Caudate nucleus (tissue), 63 donors: ENCODE measurements at places on chromosomes 4 and X.

DNA sequence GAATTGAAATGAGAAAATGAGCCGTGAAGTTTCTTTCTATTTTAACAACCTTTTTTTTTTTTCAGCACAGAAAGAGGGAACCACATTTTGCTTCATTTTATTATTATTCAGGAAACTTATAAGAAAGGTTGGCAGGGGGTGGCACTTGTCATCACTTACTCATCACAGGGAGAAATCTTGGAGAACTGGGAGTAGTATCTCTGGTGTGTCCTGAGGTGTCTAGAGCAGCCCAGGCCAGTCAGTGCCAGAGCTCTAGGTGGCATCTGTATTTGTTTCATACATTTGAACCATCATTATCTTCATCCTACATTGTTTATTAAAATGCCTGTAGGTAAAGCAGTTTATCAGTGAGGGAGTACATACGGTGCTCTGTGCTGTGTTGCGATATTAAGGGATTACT, 43.8 kb upstream of the ARHGAP24 start:
- no peak for DNase-seq

DNA sequence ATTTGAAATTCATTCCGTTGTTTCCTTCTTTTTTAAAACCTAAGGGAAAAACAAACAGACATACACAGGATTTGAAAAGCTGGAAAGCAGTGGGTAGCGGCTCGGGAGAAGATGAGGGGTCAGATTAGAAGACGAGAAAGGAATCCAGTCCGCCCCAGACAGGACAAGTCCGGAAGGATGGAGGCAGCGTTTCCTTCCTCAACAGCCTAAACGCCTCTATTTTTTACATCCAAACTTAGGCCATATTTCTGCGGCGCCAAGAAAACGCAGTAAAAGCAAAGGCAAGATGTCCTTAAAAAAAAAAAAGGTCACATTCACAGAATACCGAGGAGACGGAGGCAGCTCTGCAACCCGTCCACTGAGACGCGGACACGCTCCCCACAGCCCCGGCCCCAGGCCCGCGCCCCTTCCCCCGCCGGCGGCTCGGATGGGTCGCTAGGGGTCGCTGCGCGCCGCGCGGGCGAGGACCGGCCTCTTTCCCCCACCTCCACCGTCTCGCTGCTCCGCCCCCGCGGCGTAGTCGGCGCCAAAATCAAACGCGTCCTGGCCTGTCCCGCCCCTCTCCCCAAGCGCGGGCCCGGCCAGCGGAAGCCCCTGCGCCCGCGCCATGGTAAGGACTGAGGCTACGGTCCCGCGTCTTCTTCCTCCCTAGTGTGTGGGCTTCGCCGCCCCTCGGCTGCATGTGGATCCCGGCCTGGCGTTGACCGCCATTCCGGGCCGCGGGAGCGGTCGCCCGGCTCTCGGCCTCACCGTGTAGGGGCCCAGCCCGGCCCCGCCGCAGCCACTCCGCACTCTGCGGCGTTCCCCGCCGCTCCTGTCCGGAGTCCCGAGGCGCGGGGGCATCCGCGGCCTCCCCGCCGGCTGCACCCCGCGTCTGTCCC, at the start of gene MND1:
MND1 (plus strand) TSS at position 558 of the 881 bp plus-strand sequence; CDS start at position 608, 50 bp downstream.
- DNase-seq = peak; percentile 74

DNA sequence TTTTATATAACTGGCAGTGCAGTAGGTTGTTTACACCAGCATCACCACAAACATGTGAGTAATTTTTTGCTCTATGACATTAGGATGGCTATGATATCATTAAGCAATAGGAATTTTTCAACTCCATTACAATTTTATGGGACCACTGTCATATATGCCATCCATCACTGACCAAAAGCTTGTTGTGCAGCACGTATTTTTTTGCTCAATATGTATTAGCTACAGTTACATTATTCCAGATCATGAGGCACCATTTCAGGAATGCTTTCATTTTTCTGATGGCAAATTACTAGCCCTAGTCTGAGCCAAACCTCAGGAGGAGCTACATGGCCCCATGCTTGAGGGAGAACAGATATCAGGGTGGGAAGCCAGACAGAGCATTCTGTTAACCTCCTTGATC, 56.8 kb upstream of the DCLK2 start:
- no peak for DNase-seq

DNA sequence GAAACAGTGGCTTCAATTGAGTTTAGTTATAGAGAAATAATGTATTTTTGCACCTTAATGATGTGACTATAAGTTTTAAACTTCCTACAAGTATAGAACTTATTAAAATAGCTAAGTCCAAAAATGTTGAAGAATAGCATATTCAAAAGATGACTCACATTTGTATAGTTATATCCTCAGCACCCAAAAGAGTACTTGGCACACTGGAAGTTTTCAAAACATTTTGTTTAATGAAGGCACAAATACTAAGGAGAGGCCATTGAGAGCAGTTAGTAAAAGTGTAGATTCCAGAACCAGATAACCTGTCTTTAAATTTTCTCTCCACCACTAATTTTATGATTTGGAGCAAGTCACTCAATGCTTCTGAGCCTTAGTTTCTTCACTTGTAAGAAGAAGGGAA, 226.9 kb upstream of the MID1 start:
- no peak for DNase-seq

GRCh38 chr4:94304365-94304971, 38.2 kb downstream of the HPGDS start:
- no peak for DNase-seq

- DNase-seq = no peak
These were observed at the start of gene ARHGEF38 for GRCh38 chr4:105551965-105552746. Gene ARHGEF38, plus strand, starts transcription at chr4:105552620. Its CDS starts 146 bp downstream, at chr4:105552766.

- DNase-seq = no peak
These were observed 520.4 kb downstream of the BCOR start for GRCh38 chrX:39577206-39577984.

GRCh38 chrX:25072247-25072646, 56.5 kb upstream of the ARX start:
- no peak for DNase-seq

DNA sequence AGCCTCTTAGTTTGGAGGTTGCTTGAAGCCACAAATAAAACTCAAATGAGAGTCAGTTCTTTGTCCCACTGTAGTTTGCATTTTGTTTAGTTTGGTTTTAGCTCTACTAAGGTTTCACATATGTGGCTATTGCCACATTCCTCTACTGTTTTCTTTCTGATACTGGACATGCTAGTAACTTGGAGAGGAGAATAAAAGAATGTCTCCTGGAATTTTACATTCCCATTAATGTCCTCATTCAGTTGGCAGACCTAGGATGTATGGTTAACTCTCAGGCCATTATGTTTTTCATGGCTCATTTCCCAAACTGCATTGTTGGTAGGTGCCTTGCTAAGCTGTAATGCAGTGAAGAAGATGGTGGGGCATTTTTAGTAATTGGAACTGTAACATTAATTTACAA, 29.9 kb downstream of the UPRT start:
- no peak for DNase-seq

DNA sequence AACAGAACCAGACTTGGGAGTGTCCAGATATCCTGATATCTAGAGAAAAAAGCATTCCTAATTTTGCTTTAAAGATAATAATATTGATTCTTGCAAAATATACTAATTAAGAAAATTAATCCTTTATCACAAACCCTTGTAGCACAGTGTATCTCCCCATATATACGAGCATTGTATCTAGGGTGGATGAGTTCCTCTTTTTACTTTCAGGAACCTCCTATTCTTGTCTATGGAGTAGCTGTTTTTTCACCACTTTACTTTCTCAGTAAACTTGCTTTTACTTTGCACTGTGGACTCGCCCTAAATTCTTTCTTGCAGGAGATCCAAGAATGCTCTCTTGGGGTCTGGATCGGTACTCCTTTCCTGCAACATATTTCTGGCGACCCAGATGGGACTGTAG, 103.9 kb downstream of the GLUD2 start:
- DNase-seq = no peak

- no peak for DNase-seq
These were observed 49.3 kb downstream of the NPNT start for GRCh38 chr4:105944540-105944939.

DNA sequence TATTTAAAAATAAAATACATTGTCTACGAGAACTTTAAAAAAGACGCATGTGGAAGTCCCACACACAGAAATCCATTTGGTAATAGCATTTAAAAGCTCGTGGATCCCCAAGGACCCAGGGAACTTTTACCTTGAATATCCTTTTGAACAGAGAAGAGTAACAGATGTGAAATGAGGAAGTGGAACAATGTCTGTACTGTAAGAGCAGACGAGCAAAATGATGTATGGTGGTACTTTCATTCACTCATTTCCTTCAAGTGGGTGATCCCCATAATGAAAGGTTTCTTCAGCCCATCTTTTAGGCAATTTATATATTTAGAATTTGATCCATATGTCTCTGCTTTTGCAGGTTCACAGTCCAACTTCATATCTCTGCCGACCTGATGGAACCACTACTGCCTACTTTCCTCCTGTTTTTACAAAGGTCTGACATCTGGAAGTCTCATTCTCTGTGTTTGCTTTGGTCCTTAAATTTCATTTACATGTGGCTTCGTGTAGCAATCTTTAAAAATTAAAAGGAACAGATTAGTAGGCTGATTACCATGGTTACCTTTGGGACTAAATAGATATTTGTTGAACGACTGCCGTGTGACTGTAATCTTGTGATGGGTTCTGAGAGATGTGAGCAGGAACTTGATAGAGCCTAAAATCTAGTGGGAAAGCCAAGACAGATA, 188.4 kb downstream of the PALLD start:
- DNase-seq = no peak
